ENCODE measurements at places on chromosomes 2 and 18.

DNA sequence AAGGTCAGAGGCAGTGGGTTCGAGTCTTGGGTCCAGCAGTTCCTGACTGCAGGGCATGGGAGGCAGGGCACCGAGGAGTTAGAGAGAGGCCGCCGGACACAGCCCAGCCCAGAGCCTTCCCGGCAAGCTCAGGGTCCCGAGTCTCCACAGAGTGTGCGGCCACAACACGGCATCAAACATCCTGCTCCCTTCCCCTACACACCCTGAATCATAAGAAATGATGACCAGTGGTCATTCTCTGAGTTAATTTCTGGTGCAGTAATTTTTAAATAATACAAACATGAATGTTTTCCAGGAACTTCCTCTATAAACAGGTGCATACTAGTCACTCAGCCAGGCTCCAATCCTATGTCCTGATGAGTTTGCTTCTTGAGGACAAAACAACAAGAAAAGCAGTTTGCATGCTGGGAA is 118.0 kb downstream of the PXDN start:
- DNase-seq, result no peak

DNA sequence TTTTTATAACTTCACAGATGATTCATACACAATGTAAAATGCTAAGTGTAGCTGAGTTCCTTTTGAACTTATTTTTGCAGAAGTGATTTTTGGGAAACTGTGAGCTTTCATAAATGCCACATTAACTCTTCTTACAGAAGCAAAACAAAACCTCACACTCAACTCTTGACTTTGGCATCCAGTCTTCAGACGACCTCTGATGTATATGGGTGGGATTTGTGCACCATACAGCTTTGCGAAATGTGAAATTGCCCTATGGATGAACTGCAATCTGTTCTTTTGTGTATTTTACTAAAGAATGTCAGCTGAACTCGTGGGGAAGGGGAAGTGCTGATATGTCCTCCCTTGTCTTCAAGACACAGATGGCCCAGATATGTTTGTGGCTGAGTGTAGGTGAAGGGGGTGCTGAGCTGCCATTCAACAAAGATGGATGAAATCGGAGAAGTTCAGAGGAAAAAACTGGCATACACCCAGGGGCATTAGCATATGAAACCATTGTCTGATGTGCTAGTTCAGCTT is 218.3 kb downstream of the PTGR3 start:
- no peak for DNase-seq

GRCh38 chr18:68054669-68055068 is 538.1 kb upstream of the DSEL start:
- no peak for DNase-seq

- DNase-seq, result no peak
Measured at GRCh38 chr2:172919732-172920131, 155.9 kb upstream of the MAP3K20 start.

- DNase-seq, result no peak
Measured at GRCh38 chr2:120746144-120746543, 10.5 kb downstream of the GLI2 start.

- no peak for DNase-seq
Measured at GRCh38 chr2:101793277-101793969, 95.9 kb downstream of the MAP4K4 start.

DNA sequence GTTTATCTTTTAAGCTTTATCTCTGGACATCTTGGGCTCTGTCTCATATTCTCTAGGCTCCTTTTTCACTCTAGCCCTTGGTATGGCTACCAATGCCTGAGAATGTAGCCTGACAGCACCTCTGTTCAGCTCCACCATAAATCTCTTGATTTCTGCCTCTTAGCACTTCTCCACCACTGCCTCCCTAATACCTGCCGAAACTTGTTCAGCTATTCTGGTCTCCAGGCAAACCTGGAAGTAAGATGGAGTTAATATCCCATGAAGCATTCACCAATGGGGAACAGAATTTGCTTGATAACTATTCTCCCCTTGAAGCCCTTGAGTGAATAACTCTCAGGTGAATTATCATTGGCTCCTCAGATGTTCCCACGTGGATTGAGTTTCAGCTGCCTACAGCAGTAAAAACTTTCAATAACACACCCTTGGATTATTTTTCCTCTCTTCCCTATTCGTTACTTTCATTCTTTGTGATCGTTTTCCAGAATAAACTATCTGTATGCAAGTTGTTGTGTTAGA is 145.6 kb downstream of the EVA1A start:
- no peak for DNase-seq

DNA sequence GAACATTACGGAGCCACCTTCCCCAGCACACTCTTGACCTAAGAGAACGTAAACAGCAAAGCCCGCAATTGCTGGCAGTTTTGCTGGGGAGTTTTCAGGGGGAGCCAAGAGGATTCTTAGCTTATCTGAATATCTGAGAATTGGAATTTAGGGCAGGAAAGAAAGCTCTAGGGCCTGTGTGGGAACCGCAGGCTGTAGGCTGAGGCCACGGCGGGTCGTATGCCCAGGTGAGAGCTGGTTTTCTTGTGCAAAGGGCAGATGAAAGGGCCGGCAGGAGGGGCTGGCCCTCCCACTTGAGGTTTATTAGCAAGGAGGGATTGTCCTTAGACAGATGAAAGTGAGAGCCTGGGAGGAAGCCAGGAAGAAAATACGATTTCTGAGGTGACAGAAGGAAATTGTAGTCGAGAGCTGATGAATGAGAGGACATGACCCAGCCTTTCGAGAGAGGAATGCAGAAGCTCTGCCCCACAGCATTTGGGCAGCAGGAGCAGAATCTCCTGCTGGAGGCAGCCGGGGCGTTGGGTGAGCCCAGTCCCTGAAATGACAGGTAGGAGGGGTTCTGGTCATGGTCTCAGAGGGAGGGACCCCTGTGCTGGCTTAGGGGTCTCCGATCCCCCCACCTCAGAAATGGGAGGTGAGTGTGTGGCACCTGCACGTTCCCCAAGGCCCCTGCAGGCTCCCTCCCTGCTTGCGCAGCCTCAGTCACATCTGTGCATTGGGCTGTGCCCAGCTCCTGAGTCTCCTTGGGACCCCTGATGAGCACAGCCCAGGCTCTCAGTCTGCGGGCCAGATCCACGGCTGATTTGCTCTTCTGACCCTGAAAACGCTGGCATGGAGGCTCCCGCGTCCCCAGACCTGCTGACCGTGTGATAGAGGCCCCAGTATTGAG is 61.1 kb downstream of the CABLES1 start:
- no peak for DNase-seq

GRCh38 chr2:30422444-30423040 is 24.5 kb upstream of the LCLAT1 start:
- DNase-seq, result peak; percentile 66

DNA sequence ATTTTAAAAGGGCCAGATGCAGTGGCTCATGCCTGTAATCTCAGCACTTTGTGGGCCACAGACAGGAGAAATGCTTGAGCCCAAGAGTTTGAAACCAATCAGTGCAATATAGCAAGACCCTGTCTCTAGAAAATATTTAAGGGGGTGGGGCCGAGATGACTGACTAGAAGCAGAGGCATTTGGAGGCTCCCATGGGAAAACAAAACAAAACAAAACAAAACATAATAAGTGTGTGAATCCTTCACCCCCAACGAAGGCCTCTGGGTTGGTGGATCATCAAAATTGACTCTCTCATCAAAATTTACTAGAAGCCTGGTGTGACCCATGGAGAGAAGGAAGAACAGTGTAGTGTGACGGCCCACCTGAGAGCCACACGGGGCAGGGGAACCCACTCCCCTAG is 560.9 kb downstream of the LRP1B start:
- DNase-seq, result no peak

DNA sequence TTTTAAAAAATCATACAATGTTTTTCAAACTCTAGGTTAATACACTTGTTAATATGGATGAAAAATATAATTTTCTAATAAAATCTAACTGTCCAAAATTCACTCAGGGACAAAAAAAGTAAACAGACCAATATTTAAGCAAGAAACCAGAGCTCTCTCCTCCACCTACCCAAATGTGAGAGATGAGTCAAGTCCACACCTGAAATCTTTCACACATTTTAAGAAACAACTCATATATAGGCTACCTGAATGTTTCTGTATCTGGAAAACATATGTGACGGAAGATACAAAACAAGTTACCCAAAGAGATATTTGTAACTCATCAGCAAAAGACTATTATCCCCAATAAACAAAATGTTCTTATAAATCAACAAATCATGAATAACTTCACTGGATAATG is 20.2 kb downstream of the ZNF516 start:
- DNase-seq, result no peak

DNA sequence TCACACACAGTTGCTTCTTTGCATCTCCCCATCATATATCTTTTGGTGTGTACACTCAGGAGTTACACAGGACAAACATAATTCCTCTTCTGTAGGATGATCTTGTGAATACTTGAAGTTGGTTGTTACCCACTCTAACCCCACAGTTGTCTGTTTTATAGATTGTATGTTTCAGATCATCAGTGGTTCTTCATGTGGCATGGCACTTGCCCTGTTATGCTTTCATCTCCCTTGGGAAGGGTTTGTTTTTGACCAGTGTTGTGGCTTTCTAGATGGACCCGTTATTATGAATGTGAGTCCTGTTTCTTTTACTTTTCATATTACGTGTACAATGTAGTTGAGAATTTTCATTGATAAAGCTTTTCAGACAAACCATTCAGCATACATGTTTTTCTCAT is 82.0 kb downstream of the ZNF407 start:
- DNase-seq, result no peak

DNA sequence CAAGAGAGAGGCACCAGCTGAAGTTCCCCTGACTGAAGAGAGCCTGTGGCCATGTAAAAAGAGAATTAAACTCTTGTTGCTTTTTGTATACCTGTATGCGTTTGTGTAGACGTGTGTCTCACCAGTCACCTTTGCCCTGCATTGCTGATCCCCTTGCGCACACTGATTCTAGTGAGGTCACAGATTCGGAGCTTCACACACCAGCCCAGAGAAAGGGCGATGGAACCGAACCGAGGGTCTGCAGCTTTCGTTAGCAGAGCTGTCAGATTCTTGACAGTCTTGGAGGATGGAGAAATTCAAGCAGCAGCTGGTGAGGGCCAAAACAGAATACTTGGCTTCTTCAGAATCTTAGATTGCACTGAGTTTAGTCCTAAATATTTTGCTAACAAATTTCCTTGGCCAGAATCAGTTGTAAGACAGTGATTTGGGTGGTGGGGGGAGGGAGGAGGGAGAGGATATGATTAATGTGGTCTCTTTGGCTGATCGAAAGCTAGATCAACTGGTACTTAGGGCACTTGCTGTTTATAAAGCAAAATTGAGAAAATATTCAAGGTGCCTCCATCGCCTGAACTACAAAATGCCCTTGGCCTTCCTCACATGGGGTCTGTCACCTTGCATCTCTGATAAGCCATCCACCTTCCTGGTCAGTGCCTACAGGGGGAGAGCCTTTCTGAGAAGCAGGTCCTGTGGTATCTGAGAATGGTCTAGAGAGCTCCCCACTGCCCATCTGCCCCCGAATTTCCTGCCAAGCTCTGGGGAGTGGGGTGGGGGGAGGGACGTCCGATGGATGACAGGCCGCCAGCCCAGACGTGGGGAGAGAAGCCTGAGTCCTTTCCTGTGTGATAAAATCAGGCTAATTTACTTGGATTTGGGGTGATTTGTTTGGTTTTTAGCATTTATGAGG is 123.5 kb downstream of the CABLES1 start:
- no peak for DNase-seq

- no peak for DNase-seq
Measured at GRCh38 chr18:61719671-61720070, 173.1 kb downstream of the RNF152 start.

GRCh38 chr2:30926606-30927005 is 119.4 kb upstream of the CAPN13 start:
- no peak for DNase-seq
